Neuronal stem cell (in vitro differentiated cells): ENCODE measurements at places on chromosomes 6 and 20.

GRCh38 chr6:17490724-17491123 is 97.3 kb downstream of the CAP2 start:
- no peak for DNase-seq

- DNase-seq, result no peak
Measured at GRCh38 chr6:10256113-10256690, 158.7 kb downstream of the TFAP2A start.

- no peak for DNase-seq
Measured at GRCh38 chr20:1577906-1578305, 20.4 kb upstream of the SIRPD start.

DNA sequence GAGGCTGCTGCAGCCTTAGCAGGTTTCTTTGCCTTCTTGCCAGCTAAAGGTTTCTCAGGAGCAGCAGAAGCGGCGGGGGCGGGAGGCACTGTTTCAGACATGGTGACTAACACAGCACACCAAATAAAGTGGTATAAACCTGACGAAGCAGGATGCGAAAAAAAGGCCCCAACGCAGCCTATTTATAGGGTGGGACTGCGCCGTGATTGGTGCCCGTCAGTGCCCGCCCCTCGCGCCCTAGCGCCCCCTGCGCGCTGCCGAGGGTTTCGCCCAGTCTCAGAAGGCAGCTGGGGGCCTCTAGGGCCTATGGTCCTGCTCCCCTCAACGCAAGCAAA is 55.0 kb downstream of the TRIM38 start:
- peak; percentile 67 for DNase-seq

DNA sequence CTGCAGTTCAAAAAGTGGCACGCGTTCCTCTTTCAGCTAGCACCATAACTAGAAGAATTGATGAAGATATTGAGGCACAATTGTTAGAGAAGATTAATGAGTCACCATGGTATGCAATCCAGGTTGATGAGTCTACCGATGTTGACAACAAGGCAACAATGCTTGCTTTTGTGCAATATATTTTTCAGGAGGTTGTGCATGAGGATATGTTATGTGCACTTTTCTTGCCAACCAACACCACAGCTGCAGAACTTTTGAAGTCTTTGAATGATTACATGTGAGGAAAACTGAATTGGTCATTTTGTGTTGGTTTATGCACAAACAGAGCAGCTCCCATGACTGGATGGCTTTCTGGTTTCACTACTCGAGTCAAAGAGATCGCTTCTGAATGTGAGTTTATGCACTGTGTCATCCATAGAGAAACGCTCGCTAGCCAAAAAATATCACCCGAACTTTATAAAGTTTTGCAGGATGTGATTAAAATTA is 129.3 kb upstream of the SLC24A3 start:
- DNase-seq, result no peak

GRCh38 chr6:31831350-31832215 is 4.0 kb downstream of the HSPA1B start:
- DNase-seq, result no peak

GRCh38 chr6:135935941-135936601 is 84.6 kb downstream of the PDE7B start:
- no peak for DNase-seq

GRCh38 chr6:49142421-49143151 is 320.5 kb downstream of the MMUT start:
- no peak for DNase-seq
